CD4-positive, alpha-beta T cell treated with Interleukin-6 at 100 ng/mL for 8 hours (primary cell): ENCODE measurements at places on chromosomes 2 and 18.

DNA sequence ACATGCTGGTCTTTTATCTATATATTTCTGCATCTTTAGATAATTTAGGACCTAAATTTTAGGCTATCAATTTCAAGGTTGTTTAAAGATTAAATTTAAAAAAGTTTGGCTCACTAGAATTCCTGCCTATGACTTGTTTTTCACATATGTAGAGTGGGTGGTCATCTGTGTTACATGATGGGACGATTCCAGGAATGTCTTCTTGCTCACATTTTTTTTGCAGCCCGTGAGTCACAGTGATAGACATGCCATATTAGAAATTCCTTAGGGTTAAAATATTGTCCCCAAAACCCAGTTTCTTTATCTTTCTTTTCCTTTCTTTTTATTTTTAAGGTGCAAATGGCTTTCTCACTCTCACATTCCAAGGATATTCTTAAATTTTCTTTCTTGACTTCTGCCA is 652.0 kb downstream of the PLCL1 start:
- DNase-seq = no peak

- DNase-seq = no peak
Observed at GRCh38 chr2:164134336-164134735, 398.5 kb upstream of the FIGN start.

DNA sequence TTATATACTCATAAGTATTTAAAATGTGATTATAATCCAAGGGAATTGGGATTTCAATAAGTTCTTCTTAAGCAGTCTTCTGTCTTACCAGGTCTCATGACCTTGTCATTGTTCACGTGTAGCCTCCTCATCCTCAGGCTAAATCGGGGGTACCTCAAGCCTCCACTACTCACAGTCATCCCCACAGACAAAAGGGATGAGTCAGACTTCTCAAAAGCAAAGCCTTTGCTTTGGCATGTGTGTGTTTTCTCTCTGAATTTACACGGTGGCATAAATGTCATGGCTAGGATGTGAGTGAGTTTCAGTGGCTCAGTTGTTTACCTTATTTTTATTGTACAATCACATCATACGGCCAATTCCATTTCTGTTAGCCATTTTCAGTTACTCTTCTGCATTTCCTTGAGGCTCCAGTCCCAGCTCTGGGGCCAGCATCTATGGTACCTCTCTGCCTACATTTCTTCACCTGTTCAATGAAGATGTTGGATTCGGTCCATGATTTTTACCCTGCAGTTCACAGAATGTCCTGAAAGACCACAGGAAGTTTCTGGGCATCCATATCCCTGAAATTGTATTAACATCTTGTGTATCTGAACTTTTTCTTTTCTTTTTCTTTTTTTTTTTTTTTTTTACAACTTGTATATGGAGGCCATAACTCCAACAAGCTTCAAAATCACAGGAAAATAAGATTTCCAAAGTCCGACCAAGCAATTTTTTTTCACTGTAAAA is 195.3 kb downstream of the FHOD3 start:
- no peak for DNase-seq

- DNase-seq = no peak
Observed at GRCh38 chr18:25231327-25231691, 120.7 kb downstream of the ZNF521 start.

DNA sequence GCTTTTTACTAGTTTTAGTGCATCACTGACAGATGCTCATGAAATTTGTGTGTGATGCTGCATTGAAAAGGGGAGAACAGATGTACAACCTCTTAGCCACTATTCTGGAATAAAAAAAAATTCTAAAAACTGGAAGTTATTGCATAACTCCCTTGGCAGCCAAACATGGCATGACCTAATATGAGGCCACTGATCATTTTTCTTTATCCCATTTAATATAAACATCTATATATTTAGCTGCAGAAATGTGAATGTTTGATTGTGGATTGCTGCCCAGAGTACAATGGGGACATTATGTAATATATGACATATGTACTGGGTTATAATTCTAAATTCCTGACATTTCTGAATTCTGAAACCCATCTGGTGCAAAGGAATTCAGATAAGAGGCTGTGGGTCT is 86.5 kb downstream of the CDCA7 start:
- no peak for DNase-seq

GRCh38 chr2:10965241-10965843 is 53.6 kb downstream of the KCNF1 start:
- DNase-seq = no peak

GRCh38 chr18:57352271-57352701 is at the start of gene ST8SIA3:
Gene ST8SIA3 (plus strand): TSS chr18:57352557. CDS start chr18:57352847, 290 bp downstream.
- no peak for DNase-seq

DNA sequence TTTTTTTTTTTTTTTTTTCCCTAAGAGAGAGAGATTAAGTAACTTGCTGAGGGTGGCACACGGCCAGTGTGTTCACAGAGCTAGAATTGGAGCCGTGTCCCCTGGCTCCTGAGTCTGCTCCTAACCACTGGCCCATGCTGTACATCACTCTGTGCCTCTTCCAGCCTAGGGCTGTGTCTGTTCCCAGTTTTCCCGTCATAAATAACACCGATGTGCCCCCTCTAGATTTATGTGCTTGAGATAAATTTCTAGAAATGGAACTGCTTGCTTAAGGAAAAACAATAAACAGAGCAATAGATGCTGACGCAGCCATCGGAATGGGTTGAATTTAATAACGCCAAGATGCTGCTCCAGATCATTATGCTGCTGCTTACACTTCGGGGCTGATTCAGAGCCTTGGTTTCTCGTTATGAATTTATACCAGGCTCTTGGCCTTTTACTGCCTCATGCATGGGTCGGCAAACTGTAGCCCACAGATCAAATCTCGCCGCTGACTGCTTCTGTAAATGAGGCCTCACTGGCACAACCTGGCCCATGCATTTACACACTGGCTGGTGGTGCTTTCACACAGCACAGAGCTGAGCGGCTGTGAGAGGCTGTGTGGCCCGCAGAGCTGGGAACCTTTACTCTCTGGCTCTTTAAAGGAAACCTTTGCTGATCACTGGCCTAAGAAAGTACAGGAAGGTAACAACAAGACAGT is 58.1 kb downstream of the NDUFA10 start:
- no peak for DNase-seq

DNA sequence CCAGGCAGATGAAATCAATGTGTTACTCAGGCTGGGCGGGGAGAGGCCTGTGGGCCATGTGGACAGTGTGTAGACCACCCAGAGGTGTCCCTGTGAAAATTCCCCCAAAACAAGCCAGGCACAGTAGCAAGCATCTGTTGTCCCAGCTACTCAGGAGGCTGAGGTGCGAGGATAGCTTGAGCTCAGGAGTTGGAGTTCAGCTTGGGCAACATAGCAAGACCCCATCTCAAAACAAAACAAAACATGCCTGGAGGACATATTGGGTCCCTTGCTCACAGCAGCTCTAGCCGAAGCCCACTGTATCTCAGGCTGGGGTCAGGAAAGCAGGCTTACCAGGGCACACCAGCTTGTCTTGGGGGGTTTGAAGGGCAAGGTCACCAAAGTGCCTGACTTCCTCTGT is 4.3 kb upstream of the PTMA start:
- DNase-seq = no peak

- no peak for DNase-seq
Observed at GRCh38 chr2:228348516-228349064, 167.1 kb upstream of the SPHKAP start.

DNA sequence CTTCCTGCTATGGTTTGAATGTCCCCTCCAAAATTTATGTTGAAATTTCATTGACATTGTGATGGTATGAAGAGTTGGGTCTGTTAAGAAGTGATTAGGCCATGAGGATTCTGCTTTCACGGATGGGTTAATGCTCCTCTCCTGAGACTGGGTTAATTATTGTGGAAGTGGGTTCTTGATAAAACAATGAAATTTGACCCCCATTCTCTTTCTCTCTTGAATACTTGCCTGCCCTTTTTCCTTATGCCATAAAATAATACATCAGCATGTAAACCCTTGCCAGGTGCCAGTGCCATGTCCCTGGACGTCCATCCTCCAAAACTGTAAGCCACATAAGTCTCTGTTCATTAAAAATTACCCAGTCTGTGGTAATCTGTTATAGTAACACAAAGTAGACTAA is 352.8 kb downstream of the LRRTM4 start:
- no peak for DNase-seq

DNA sequence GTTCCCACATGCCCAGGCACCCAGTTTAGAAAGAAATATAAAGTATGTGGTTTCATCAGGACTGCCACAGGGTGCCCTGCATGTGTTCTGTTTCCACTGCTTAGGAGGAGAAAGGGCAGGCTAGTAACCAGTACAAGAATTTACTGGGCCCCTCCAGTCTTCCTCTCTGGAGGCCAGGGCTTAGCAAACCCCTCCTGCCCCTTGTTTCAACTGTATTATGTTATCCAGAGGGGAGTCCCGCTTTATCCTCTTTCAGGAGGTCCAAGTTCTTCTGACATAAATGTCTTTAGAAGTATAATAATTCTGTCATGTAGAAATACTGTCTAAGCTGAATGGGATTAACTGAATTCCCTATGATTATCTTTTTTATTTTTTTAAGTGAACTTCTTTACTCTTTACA is 132.1 kb downstream of the WDSUB1 start:
- no peak for DNase-seq

DNA sequence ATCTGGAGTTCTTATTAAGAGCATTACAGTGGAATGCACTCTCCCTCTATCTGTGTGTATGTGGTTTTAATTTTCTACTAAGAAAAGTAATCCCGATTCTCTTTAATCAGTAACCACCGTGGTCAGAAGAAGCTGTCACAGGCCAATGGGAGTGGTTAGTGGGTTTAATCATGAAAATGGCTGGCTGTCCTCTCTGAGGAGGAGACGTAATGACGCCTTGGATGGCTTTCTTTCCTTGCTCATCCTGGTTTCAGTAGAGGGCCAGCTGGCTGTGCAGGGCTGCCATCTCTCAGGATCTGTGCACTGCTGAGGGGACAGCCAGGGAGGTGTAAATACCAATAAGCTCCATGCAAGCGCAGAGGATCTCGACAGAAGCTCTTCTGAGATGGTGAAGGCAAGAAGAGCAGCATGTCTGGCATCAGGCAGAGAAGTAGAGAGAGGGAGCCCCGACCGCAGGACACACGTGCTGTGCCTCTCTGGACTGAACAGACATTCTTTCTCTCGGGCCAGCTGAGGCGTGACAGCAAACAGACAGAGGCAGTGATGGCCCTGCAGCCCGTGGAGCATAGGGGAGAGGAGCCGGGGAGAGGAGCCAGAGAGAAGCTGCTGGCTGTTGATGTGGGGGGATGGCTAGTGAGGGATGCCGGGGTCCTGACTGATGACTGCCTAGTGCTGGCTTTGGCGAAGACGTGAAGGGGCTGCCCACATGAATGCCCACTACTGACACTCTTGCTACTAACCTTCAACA is 65.1 kb upstream of the DAPL1 start:
- DNase-seq = no peak

GRCh38 chr2:182283512-182283911 is 143.3 kb downstream of the PDE1A start:
- no peak for DNase-seq

GRCh38 chr2:30250421-30250820 is 19.1 kb downstream of the LBH start:
- no peak for DNase-seq

DNA sequence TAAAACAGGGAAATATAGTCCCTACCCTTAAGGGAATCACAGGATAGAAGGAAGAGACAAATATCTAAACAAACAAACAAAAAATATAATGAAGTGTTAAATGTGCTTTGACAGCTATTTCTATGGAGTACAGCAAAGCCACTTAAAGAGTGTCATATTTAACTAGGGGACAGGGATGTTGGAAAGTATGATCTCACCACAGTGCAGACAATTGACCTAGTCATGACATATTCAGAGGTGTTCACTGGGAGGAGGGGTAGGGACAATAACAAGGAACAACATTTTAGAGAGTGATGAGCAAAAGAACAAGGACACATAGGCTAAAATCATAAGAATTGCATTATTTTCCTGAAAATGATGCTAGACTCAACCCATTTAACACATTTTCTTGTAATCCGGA is 107.5 kb downstream of the TMEM163 start:
- DNase-seq = no peak

DNA sequence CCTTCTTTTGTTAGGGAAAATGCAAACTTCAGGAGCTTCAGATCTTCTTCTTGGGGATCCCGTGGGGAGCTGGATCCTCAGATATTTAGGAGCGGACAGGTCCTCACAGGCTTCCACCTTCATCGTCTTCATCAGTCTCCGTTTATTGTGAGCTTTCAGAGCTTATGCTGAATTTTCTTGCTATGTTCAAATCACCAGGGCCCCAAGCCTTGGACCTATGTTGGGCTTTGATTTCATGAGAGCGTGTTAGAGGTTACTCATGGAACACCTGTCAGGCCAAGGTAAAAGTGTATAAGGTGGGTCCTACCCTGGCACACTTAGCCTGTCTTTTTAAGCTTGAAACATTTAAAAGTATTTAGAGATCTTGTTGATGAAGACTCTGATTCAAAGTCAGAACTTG is 212.9 kb downstream of the FAM210A start:
- no peak for DNase-seq

DNA sequence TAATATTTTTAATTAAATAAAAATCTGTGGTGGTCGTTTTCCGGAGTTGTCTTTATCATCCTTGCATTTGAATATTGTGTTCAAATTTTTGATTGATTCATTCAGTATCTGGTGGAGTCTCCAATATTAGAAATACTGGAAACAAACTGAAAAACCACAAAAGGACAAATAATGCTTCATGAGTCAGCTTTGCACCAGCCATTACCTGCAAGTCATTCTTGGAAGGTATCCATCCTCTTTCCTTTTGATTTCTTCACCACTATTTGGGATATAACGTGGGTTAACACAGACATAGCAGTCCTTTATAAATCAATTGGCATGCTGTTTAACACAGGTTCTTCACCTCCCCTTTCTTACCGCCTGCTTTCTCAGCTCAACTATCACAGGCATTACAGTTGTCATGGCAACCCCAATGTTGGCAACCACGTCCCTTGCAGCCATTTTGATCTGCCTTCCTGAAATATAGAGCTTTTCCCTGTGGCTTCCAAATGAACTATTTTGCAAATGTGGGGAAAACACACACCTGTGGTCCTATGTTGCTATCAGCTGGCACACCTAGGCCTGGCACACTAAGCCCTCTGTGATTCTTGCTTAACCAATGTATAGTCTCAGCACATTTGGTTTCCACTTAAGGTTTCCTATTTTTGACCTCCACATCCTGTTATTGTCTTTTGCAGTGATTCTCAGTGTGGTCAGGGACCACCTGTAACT is 6.5 kb downstream of the CTLA4 start:
- DNase-seq = no peak

GRCh38 chr2:216003876-216004696 is 9.3 kb downstream of the MREG start:
- no peak for DNase-seq

GRCh38 chr18:62288665-62289008 is 36.5 kb upstream of the TNFRSF11A start:
- no peak for DNase-seq

DNA sequence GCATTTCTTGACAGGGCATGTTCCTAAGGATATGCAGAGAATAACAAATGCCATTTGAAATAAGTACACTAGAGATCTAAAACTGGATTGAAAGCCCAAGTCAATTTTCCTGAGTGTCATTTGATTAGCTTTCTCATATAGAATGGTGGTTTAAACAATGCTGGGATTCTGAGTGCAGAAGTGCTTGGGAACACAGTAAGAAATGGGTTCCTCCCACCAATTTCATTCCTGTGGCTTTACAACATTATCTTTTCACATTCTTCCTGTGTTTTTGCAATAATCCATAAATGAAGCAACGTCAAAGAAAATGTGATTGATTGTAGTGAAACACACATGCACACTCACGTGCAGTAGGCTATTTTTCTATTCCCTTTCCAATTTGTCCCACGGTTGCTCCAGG is 1858.4 kb upstream of the PIK3C3 start:
- no peak for DNase-seq

GRCh38 chr18:22110461-22110924 is 58.9 kb upstream of the GATA6 start:
- DNase-seq = no peak

GRCh38 chr18:5068851-5069250 is 128.2 kb downstream of the AKAIN1 start:
- DNase-seq = no peak
